Activated T-helper 17 cell treated with anti-CD3 and anti-CD28 coated beads, Interleukin-2, amount 50 U/mL, for 72 hours (primary cell): ENCODE measurements at places on chromosomes 5 and 9.
A peak's percentile ranks its signal among the peaks of the same experiment; 100 is the strongest.

DNA sequence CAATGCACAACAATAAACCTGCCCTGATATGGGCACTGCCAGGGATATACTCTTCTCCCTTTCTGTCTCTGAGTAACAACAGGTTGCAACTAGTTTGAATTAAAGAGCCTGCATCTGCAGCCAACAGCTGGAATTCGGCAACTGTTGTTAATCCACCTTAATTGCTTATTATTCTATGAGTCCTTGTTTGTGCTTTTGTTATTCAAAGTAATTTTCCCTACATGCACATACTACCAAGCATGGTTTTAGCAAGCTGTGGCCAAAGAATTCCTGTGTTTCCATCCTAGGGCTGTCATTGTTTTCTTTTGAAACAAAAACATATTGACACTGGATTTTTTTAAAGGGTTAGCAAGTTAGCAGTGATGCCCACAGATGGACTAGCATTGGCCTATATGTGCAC is 171.5 kb downstream of the EFNA5 start:
- ATAC-seq, result no peak

GRCh38 chr5:176870110-176870591 is 29.0 kb downstream of the HK3 start:
- no peak for ATAC-seq

DNA sequence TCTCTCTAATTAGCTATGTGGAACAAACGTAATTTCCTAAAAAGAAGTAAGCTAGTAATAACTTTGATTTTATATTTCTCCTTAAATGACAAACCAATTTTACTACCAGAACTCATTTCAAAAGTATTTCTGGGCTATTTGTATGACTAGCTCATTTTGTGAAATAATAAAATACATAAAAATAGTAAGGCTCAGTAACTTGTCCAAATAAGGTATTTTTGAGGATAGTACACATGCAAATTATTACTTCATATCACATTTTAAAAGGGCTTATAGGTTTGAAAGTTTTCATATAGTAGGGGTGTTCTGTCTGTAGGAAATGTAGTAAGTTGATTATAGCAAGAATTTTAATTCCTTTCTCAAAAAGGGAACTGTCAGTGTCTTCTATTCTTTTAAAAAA is 26.5 kb downstream of the C9orf85 start:
- no peak for ATAC-seq

GRCh38 chr5:118353970-118354369 is 634.4 kb downstream of the DTWD2 start:
- ATAC-seq, result no peak

GRCh38 chr5:40507095-40507494 is 172.6 kb upstream of the PTGER4 start:
- no peak for ATAC-seq

DNA sequence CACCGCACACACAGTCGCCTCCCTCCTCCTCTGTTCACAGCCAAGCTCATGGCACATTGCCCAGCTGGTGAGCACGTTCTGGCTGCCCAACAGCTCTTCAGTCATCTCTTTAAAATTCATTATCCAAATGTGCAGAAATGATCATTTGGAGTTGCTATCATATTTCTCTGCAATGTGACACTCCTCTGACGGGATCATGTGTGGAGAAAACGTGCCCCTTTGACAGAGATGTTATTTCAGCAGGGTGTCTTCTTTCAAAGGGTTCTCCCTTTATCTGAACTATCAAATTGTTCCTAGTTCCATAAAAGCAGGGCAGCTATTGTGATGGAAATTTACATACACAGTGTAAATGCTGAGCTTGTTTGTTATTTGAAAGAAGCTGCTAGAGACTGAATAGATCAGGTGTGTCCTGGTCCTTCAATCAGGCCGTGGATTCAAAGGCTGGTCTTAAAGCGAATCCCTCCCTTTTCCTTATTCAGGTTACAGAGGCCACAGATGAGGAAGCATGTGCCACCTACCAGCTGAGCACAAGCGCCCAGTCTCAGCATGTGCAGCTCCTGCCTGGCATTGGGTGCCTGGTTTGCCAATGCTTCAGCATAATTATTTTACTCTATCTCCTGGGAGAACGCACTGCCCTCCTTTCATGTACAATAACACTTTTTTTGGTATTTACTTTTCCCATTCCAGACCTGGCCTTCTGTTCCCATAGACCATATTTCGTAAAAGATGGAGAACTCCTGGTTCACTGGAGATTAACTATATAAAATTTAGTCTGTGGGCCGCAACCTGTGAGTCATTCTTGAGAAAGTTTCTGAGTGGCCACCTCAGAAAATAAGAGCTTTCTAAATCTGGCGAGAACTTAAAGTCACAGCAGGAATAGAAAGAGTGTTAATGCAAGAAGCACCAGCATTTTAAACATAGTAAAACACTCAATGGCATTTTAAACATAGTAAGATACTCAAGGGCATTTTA is 433.7 kb downstream of the ENC1 start:
- no peak for ATAC-seq

- no peak for ATAC-seq
These were observed 40.3 kb downstream of the MAP1B start for GRCh38 chr5:72147569-72147968.

DNA sequence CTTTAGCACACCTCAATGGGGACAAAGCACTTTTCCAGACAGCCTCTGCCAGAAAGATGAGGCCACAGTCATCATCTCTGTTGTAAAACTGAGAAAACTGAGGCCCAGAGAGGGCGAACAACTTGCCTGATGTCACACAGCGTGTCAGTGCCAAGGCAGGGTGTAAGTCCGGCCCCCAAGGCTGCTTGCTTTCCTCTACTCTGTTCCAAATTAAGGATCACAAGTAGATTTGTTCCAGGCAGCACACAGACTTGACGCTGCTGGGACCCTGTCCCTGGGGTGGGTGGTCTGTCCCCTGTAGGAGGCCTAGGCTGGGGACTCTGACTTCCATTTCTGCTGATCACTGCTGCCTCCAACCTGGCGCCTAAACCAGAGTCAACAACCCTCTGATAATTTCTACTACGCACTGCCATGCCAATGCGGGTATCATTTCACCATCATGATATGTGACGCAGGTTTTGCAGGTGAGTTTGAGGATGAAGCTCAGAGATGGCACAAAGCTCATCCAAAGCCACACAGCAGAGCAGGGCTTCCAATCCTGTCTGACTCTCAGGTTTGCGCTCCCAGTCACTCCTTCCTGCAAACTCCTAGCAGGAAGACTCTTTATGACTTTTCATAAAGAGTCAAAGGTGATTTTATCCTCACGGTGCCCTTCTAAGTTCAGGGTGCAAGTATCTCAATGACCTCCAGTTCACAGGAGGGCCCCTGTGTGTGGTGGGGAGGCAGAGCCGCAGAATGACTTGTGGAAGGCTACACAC is 13.5 kb upstream of the RALGDS start:
- peak; percentile 45 for ATAC-seq

GRCh38 chr9:112086627-112087026 is 88.5 kb downstream of the SUSD1 start:
- no peak for ATAC-seq

DNA sequence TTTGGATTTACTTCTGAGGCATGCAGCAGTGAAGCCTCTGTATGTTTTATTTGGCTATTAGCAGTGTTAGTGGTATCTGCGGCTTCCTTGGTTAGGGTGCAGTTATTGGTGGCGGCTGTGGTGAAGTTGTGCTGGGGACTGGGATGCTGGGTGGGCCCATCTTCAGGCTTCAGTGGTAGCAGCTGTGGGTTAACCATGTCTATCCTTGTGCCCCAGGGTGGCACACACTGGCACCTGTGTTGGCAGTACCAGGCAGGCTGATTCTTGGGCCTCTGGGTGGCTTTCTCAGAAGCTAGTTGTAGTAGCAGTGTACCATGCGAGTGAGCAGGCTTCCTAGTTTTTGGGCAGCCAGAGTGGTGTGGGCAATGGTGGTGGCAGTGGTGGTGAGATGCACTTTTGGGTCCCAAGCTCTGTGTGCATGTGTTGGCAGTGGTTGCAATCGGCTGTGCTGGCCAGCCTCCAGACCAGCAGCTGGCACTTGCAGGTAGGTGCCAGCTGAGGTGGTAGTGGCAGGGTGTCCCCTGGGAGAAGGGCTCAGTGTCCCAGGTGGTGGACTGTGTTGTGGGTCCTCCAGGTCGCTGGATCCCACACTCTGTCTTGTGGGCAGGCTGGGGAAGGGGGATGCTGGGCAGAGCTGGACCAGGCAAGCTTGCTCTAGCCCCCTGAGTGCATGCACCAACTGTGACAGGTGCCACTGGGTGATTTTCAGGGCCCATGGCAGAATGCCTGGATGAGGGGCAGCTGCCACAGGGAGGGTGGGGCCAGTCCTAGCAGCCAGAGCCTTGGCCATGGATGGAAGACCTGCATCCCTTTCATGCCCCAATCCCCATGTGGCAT is 13.6 kb downstream of the AHRR start:
- no peak for ATAC-seq
